ENCODE measurements at places on chromosomes 5 and 9. TPM values are rescaled to one million over a fixed set of nuclear protein-coding genes. Genes with fewer than 3 reads are reported as not detected.

The IFNB1 gene
- not detected for total RNA-seq

DNA sequence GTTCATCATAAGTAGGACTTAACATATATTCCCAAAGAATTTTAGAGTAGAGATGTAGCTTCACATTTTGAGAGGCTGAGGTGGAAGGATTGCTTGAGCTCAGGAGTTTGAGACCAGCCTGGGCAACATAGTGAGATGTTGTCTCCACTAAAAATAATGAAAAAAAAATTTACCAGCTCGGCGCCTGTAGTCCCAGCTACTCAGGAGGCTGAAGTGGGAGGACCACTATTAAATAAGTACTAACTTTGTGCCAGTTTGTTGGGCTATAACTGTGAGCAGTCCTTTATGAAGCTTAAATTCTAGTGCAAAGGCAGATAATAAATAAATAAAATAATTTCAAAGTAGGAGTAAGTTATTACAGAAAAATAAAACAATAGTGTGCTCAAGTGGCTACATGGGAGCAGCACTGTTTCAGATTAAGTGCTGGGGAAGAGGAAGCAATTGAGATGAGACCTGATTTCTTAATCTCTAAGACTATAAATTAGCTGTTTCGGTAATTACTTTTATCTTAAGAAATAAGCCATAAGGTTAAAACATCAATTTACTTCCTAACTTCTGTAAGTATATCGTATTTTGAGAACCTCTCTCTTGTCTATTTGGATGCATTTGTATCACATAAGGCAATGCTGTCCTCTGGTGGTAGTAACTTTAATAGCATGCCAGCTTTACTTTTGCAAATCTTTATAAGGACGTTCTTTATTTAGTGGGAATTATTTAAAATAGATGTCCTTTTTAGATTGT, 98.9 kb downstream of the CSNK1G3 start:
- no peak for DNase-seq

The NMUR2 gene
- not detected for total RNA-seq

- no peak for DNase-seq
These were observed 112.8 kb upstream of the HMHB1 start for GRCh38 chr5:143699121-143699520.

DNA sequence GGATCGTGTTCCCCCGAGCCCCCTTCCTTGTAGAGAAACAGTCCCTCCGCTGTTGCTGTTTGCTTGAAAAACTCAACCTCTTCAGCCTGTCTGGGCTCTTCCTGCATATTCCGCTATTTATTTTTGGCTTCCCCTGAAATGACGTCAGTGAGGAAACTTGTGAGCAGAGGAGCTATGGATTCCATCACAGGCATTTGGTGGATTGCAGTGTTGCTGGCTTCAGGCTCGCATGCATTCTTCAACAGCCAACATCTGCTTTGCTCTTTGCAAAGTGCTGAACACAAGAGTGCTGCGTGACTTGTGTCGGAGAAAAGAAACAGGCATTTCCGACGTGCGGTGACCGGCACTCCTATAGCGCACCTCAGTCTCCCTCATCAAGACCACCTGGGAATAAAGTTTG, 232.7 kb downstream of the RFK start:
- DNase-seq: no peak
